Hematopoietic multipotent progenitor cell treated with erythropoietin and hydrocortisone succinate and interleukin-3 and kit ligand, for 8 days (in vitro differentiated cells): ENCODE measurements at places on chromosomes 2 and 18.

GRCh38 chr18:50373561-50374219 lies 1.2 kb upstream of the SKA1 start:
- no peak for DNase-seq

- DNase-seq: no peak
Measured at GRCh38 chr2:133264989-133265401, 303.3 kb downstream of the NCKAP5 start.

GRCh38 chr18:74137920-74138538 lies 9.6 kb downstream of the FBXO15 start:
- no peak for DNase-seq

- no peak for DNase-seq
Measured at GRCh38 chr2:83113953-83114352, 1345.1 kb downstream of the SUCLG1 start.

- DNase-seq: no peak
Measured at GRCh38 chr18:10878703-10879102, 270.7 kb downstream of the PIEZO2 start.

- DNase-seq: no peak
Measured at GRCh38 chr2:37615804-37616676, 55.4 kb downstream of the CDC42EP3 start.

DNA sequence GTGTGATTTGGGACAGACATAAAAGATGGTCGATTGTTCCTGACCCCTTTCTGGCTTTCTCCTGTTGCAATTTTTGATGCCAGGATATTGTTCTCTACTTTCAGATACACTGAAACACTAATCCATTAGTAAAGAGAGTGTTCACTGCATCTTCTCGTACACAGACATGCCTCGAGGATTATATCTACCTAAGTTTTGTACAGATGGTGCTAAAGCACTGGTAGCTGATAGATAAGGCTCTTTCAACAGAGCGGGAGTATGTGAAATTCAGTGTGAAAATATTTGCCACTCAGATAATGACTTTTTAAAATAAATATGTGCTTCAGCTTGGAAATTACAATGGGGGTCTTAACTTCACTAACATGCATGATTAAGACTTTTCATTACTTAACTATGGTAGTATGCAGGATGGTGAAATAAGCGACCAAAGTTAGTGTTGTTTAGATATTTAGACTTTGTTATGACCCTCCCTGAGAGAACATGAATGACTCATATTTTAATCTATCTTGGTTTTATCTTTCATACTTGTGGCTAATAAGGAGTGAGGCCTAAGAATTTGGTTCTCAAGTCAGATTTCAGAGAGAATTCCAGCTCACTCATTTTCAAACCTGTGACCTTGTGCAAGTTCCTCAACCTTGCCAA lies 474.9 kb downstream of the NRXN1 start:
- DNase-seq: no peak

GRCh38 chr2:118231759-118232158 lies 143.5 kb downstream of the INSIG2 start:
- DNase-seq: no peak

- DNase-seq: no peak
Measured at GRCh38 chr2:207502577-207503198, 27.1 kb upstream of the CREB1 start.

DNA sequence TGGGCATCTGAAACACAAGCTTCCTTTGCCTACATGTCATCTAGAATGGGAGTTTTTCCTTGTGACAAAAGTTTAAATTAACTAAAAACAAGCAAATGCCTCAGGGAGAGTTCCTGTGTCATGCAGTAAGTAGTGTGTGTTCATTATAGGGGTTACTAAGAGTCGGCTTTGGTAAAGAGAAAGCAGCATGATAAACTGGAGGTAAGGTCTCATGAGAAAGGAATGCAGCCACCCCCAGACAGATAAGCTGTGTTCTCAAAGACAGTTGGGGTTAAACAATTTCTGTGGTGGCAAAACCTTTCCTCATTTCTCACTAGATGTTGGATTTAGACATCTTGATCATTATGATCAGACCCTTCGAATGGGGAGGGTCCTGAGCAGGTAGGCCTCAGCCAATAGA lies 129.7 kb downstream of the MAP4K4 start:
- no peak for DNase-seq

GRCh38 chr2:11100976-11101375 lies 54.3 kb upstream of the SLC66A3 start:
- DNase-seq: no peak

- no peak for DNase-seq
Measured at GRCh38 chr2:46683541-46683940, 204.2 kb downstream of the TMEM247 start.

DNA sequence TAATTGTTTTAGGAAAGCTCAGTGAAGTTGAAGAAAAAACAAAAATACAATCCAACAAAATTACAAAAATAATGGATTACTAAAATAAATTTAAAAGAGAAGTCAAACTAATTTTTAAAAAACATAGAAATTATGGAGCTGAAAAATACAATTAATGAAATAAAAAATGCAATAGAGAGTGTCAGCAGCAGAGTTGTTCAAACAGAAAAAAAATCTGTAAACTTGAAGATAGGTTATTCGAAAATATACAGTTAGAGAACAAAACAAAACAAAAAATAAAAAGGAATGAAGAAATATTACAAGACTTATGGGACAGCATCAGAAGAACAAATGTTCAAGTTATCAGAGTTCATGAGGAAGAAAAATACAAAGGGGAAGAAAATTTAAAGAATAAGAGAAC lies 114.7 kb downstream of the GULP1 start:
- DNase-seq: no peak

GRCh38 chr18:79639072-79639829 lies 40.4 kb upstream of the CTDP1 start:
- peak; percentile 31 for DNase-seq

DNA sequence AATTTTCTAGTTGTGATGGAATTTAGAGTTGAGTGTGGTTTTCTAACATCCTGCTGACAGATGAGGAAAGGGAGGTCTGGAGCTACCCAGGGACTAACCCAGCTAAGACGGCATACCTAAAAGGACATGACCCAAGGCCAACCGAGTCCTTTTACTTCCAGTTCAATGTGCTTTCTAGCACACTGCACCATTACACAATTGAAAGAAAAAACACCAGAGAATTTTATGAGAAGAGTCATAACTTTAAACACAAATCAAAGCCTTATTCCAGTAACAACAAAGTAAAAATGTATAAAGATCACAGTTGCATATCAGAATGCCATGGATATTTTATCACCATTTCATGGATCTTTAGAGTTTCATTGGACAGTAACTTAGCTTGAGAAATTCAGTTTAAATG lies 480.3 kb downstream of the MEIS1 start:
- no peak for DNase-seq

GRCh38 chr18:33585431-33585775 lies 7.4 kb downstream of the ASXL3 start:
- DNase-seq: no peak

DNA sequence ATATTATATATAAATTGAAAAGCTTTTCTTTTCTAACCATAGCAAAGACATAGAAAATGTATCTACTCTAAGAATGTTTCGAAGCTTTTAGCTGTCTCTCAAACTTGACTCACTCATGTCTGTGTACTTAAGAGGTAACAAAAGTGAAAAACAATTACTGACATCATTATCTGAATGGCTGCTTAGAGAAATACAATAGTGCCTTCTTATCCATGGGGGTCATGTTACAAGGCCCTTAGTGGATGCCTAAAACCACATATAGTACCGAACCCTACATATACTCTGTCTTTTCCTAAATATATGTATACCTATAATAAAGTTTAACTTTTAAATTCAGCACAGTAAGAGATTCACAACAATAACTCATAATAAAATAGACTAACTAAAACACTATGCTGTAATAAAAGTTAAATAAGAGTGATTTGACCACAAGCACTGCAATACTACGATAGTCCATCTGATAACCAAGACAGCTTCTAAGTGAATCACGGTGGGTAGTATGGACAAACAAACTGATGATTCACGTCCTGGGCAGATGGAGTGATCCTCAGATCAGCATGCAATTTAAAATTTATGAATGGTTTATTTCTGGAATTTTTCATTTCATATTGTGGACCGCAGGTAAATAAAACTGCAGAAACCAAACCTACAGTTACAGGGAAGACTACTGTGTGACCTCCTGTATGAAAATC lies 246.2 kb downstream of the XIRP2 start:
- DNase-seq: no peak

DNA sequence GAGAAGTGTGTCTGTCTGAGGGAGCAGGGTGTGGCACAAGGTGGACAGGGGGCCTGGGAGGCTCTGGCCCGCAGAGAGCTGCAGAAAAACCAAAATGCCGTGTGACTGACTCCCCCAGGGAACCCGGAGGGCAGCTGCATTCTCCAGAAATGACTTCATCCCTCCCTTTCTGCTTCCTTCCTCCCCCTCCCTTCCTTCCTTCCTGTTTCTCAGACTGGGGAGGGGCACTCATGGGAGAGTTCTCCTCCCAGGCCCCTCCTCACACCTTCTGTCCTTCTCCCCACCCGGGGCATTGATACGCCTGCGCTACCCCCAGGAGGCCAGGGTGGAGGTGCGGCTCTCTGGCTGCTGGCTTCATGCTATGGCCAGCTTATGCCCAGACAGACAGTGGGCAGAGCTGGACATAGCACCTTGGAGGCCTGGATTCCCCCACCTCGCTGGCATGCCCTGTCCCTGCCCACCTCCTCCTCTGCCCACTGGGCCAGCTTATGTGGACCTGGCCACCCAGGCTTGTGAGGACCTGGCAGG lies 8.2 kb upstream of the GPR17 start:
- no peak for DNase-seq

GRCh38 chr2:120892967-120893667 lies 157.4 kb downstream of the GLI2 start:
- DNase-seq: no peak

DNA sequence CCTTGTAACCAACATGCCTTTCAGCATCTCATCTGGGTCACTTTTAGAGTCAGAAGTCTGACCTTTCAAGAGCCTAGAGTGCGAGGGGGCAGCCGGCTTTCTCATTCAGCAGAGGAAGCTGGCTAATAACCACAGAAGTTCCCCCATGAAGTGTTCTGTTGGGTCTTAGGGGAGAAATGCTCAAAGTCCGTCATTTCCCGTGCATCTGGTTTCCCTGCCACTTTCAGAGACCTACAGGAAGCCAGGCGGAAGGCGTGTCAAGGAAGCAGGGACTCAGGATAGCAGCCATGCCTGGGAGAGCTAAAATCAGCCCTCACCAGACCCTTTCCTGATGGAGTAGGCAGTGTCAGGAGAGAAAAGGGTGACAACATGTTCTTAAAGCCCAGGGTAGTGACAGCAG lies 301.8 kb upstream of the ID2 start:
- peak; percentile 3 for DNase-seq

DNA sequence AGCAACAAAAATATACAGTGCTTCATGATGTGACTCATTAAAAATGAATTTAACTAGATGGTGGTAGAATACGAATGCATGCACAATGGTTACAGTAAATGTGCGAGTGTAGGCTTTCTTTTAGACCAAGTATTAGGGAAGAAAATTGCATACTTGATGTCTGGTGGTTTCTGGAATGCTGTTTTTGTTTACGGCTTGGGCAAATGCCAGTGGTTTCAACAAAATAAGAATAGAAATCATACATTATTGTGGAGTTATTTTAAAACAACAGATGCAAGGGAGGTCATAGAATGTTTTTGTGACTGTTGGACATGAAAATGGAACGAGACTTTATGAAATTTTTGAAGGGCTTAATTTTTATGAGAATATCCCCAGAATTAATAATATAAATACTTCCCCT lies 580.9 kb downstream of the PLCL1 start:
- no peak for DNase-seq

- no peak for DNase-seq
Measured at GRCh38 chr2:48768669-48769068, 13.1 kb upstream of the LHCGR start.

- DNase-seq: no peak
Measured at GRCh38 chr2:67790622-67791021, 272.2 kb downstream of the C1D start.

DNA sequence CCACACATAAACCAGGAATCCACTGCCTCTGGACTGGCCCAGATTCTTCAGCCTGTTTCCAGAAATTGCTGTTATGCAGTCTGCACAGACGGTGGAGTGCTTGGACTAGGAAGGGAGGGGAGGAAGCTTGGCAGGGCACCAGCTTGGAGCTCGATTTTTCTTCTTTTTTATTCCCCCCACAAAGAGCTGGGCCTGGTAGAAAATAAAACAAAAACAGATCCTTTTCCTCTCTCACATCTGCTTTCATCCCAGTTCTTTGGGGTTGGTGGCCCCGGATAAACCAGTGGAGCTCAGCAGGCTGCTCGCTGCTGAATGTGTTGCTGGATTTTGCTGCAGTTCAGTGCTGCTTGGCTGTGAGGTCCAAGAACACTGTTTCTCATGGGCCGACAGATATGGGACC lies 16.0 kb downstream of the LRRTM1 start:
- no peak for DNase-seq
